ENCODE measurements at places on chromosomes 12 and 14. TPM values are rescaled to one million over a fixed set of nuclear protein-coding genes. Genes with fewer than 3 reads are reported as not detected.

Gene CMTM5
- 2.1 TPM for total RNA-seq

Gene FOXA1
- not detected for total RNA-seq

Gene KRT78
- total RNA-seq: not detected

Gene OR4E1
- total RNA-seq: not detected

Gene NINJ2
- total RNA-seq: 2.6 TPM
